ENCODE measurements at places on chromosomes 12 and 14.

GRCh38 chr14:45426685-45427282, 173.8 kb upstream of the MIS18BP1 start:
- DNase-seq = no peak

DNA sequence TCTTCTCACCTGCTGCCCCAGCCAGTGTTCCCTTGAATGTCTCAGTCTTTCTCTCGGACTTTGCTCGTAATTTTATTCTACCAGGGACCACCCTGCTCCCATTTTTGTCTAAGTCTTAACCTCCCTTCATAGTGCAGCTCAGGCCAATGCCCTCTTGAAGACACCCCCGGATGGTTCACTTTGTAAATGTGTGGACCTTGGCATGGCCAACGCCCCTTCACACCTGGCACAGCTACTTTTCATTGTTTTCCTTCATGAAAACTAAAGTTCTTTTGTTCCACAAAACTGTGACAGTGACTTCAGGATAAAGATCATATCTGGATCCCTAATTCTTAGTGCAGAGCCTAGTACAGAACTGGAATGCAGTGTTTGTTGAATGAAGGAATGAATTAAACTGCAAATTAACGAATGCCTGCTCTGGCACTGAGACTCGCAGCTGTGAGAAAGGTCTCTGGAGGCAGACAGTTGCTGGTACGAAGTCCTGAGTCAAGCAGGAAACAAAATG, 3.5 kb upstream of the RNASE4 start:
- peak; percentile 48 for DNase-seq

- no peak for DNase-seq
These were observed 33.8 kb downstream of the CACNA2D4 start for GRCh38 chr12:1884651-1885050.

- DNase-seq = no peak
These were observed 14.2 kb upstream of the PLXNC1 start for GRCh38 chr12:94133964-94134795.

DNA sequence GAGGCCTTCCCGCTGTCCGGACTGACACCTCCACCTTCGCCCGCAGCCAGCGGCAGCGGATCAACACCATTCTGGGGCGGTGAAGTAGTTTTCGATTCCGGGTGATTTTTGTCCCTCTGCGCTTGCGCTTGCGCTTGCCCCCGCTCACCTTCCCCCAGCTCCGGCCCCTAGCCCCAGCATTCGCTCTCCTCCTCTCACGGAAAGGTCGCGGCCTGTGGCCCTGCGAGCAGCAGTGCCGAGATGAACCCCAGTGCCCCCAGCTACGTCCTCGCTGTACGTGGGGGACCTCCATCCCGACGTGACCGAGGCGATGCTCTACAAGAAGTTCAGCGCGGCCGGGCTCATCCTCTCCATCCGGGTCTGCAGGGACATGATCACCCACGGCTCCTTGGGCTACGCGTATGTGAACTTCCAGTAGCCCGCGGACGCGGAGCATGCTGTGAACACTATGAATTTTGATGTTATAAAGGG, 22.7 kb upstream of the SRGAP1 start:
- no peak for DNase-seq

GRCh38 chr12:131229426-131230339, 276.0 kb downstream of the ADGRD1 start:
- no peak for DNase-seq

DNA sequence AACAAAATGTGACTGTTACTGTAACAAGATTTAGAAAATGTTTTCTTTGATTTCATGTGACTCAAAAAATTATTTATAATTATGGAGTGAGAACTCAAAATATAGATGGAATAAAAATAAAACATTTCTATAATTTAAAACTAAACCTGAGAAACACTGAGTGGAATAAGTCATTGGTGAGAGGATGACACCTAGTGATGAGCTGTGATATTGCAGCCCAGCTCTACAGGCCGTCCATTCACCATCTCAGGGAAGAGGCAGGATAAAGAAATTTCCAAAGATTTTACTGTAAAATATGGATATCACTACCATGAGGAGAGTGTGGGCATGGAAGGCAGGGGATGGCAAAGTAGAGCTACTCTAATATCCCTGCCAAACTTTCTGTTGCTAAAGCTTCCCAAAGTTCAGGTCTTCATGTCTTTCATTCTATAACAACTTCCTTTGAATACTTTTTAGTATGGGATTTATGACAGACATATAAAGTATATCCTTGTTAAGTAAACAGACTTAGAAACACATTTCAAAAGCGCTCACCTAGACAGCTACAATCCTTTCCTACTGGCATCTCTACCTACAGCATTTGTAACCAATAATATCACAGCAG, 308.0 kb downstream of the ITPR2 start:
- no peak for DNase-seq

GRCh38 chr14:94538070-94538740, 23.0 kb upstream of the SERPINA4 start:
- no peak for DNase-seq

DNA sequence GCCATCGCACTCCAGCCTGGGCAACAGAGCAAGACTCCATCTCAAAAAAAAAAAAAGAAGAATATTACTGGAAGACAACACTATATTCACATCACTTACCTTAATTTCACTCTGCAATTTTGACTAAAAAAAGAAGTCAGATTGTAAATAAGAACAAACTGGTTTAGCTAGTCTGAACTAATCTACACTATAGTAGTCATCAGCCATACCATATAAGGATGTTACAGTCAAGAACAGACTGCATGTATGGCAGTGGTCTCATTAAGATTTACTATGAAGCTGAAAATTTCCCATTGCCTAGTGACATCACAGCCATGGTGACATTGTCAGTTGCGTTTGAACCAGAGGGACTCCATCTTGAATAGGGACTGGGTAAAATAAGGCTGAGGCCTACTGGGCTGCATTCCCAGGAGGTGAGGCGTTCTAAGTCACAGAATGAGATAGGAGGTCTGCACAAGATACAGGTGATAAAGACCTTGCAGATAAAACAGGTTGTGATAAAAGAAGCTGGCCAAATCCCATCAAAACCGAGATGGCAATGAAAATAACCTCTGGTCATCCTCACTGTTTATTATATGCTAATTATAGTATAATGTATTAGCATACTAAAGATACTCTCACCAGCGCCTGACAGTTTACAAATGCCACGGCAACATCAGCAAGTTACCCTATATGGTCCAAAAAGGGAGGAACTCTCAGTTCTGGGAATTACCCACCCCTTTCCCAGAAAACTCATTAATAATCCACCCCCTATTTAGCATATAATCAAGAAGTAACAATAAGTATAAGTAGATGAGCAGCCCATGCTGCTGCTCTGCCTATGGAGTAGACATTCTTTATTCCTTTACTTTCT, 51.2 kb downstream of the OSBPL8 start:
- no peak for DNase-seq

- no peak for DNase-seq
These were observed 94.0 kb upstream of the PPM1H start for GRCh38 chr12:63028951-63029350.

DNA sequence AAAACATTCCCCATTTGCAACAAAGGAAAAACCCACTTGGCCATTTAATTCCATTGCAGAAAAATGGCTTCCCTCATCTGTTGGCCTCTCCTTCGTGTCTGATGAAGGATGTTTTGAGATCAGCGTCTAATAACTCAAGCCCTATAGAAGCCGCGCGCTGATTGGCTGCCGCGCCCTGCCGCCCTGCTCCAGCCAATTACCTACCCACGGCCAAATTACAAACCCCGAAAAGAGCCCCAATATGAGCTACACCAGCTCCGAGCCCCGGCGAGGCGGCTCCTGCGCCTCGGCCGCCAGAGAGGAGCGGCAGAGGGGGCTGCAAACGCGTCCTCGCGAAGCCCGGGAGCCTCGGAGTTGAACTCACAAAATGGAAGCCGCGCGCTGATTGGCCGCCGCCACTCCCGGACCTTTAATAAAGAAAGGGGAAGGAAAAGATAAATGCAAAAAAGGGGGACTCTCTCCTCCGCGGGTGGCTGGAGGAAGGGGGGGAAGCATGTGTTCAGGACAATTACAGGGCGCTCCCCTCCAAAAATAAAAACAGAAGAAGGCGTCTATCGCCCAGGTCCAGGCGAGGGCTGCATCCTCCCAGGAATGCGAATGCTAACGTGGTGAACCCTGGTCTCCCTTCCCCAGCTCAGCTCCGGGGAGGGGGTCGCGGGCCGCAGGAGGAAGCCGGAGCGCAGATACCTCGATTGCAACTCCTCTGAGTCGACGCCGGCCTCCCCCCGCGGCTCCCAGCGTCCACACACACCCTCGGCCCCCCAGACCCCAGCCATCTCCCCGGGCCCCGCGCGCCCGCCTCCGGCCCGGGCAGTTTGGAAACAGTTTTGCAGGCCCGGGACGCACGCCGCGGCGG, 738 bp upstream of the SETD1B start:
- DNase-seq = peak; percentile 82

DNA sequence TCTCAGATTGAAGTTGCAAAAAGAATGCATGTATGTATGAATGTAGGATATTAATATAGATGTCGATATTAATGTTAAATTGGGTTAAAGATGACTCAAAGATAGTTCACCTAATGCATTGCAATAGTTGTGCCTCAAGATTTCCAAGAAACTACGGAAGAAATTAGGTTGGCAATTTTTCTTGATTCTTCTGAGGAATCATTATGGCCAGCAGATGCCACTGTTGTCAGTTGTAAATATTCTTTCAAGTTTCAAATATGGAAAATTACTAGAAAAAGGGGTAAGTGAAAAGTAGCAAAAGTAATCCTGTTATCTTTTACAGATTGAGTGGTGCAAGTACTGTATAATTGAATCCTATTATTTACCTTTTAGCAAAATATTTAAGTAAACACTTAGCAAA, 202.1 kb downstream of the ADAMTS20 start:
- DNase-seq = no peak

DNA sequence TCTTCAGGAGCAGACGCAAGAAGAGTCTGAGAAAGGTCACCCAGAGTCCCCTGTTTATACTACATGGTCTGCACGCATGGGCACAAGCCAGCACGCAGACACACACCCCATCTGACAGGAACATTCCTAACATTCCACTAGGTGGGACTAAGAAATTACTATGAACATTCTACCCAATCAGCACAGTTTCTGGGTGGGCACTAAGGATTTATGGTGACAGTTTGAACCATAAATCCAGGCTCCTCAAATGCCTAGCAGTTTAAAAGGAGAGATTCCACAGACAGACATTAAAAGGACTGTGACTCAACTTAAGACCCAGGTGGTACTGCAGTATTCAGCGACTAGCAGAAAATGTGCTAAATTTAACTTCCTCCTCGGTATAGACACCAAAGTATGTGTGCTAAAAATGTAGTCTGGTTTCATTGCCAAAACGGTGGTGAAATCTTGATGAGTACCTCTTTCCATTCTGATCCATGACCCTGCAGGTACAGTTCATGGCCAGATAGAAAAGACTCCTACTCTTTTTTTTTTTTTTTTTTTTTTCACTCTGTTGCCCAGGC, 16.2 kb downstream of the ABHD4 start:
- no peak for DNase-seq

- no peak for DNase-seq
These were observed 239.7 kb downstream of the SLC41A2 start for GRCh38 chr12:104718304-104718929.

- no peak for DNase-seq
These were observed 946 bp downstream of the DDX24 start for GRCh38 chr14:94079891-94080620.

DNA sequence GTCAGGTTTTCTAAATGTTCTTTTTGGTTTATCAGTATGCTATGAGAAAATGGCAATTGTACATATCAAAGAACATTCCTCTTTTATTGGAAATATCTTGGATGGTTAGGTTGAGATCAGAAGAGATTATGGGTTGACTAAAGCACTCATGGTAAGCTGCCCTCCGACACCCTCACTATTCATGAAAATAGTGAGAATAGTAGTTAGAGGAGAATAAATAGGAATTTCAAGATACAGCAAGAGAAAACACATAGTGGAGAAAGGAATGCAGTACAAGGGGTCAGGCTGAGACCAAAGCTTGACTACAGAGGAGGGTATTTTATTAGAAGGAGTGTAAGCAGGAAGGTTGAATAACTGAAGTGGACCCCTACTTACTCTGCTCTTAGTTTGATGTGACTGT, 112.5 kb downstream of the PTPRQ start:
- DNase-seq = no peak

- no peak for DNase-seq
These were observed 8.3 kb upstream of the WSCD2 start for GRCh38 chr12:108120863-108121165.

- DNase-seq = no peak
These were observed 38.7 kb downstream of the MAP1LC3B2 start for GRCh38 chr12:116597886-116598285.

GRCh38 chr12:7293670-7294069, 10.2 kb upstream of the ACSM4 start:
- no peak for DNase-seq

GRCh38 chr12:18979401-18980126, 150.0 kb upstream of the PLEKHA5 start:
- DNase-seq = no peak

DNA sequence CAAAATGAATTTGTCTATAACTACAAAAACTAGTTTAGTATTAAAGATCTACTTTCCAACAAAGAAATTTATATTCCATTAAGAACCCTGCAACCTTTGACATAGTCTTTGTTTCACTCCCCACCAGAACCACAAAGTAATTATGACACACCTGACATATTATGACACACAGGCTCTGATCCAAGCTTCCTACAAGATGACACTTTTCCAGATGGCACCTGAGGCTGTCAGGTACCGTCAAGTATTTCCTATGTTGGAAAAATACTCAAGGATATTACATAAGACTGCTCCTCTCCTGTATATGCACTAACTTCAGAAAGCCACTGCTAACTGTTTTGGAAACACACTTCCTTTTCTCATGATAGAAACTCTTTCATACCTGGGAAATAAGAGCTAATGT, 38.9 kb downstream of the STXBP6 start:
- DNase-seq = no peak

DNA sequence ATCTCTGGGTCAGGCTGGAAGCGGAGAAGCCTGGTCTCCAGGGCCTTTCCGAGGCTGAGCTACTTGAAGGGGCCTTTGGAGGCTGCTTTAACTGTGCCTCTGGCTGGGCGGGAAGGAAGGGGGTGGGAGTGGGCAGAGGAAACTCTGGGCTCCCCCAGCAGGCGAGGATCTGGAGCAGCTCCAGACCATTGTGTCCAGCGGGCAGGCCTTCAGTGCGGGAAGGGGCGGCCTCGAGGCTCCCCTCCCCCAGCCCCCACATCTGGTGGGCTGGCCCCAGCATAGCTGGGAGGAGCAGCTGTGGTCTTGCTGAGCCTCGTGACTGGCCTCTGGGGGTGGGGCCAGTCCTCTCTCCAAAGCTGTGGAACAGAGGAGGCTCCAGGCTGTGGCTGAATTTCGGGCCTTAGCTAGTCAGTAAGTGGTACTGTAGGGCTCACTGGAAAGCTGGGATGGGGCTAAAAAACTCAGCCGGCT, 3.4 kb downstream of the TAMALIN start:
- DNase-seq = no peak

GRCh38 chr12:56884421-56884820, 49.8 kb downstream of the SDR9C7 start:
- DNase-seq = no peak

- DNase-seq = no peak
These were observed 4.9 kb downstream of the RFLNA start for GRCh38 chr12:124299628-124300388.

Measured in stimulated activated CD8-positive, alpha-beta memory T cell treated with anti-CD3 and anti-CD28 coated beads, Interleukin-15, amount 100 ng/mL, for 48 hours (primary cell).